ENCODE measurements at places on chromosomes 4 and X.
A peak's percentile ranks its signal among the peaks of the same experiment; 100 is the strongest.

DNA sequence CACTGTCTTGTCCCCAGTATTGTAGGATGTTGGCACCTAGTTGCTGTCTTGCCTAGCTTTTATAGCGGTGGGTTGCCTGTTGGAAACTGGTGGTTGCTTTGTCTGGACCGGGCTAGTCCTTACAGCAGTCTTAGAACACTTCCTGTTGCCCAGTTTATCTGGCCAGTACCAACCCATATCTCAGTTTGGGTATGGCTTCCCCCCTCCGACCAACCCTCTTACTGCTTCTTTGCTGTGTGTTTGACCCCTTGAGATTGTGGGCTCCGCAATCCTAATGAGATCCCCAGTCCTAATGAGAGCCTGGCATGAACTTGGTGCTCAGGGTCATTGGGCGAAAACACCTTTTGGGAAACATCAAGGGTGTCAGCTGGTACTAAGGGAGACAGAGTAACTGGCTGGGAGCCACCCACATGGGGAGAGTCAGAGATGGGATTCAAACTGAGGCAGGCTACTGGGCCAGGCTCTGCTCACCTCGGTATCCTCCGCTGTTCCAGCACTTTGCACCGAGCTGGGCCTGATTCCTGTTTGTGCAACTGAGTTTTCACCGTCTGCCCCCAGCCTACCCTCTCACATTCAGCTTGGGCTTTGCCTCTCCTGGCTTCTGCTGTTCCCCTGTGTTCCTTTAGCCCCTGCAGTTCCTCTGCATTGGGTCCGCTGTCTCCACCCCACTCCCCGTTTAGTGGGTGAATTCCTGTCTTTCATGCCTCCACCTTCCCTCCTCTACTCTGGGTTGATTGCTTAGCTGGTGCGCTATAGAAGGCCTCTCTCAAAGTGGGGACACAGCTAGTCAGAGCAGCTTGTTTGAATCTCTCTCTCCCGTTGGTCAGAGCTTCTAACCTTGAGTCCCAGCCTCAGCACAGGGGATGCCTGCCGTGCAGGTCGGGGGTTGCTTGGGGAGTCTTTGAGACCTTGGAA lies 1.6 kb downstream of the TBC1D14 start:
- no peak for DNase-seq

- DNase-seq: no peak
Measured at GRCh38 chr4:155509555-155509954, 132.8 kb upstream of the MAP9 start.

DNA sequence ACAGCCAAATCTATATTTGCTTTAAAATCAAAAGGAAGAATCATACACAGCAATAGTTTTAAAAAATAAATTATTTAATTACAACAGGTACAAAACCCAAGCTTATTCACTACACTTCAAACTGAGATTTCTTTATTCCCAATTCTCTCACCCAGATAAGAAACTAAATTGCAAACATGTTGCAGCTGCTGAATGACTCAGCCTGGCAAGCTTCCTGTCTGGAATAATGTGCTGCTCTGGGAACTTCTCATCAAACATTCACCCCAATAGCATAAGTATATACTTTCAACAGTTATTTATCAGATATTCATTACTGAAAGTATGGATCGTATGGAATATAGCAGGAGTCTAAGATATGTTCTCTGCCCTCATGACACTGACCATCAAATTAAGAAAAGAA lies 43.0 kb upstream of the GABRA2 start:
- no peak for DNase-seq

DNA sequence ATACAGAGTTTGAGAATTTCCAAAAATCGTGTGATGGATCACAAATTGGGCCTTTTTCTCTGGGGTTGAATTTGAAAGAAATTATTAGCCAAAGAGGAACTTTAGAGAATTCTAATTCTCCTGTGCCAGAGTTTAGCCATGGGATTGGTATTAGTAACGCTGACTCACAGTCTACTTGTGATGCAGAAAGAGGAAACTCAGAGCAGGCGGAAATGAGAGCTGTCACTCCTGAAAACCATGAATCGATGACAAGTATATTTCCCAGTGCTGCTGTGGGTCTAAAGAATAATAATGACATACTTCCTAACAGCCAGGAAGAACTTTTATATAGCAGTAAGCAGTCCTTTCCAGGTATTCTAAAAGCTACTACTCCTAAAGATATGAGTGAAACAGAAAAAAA lies 64.9 kb downstream of the N4BP2 start:
- DNase-seq: no peak

- peak; percentile 2 for DNase-seq
Measured at GRCh38 chrX:149871940-149872339, 9.0 kb upstream of the MAGEA8 start.

GRCh38 chr4:38160487-38161207 lies 200.4 kb downstream of the PTTG2 start:
- DNase-seq: peak; percentile 34

DNA sequence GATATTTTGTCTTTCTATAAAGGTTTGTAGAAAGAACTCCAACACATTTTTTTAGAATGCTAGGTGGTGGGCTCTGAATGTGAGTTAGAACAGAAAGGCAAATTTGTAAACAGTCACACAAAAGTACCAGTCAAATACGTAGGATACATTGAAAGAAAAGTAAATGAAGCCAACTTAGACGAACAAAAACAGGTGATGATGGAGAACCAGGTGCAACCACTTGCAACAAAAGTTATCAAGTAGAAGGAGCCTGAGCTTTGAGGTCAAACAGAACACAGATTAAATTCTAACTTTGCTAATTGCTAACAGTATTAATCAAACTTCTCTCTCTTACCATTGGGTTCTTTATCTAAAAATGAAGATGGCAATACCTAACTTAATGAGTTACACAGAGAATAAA lies 62.7 kb upstream of the DAPP1 start:
- no peak for DNase-seq

- DNase-seq: no peak
Measured at GRCh38 chr4:517061-517805, 18.2 kb downstream of the PIGG start.

DNA sequence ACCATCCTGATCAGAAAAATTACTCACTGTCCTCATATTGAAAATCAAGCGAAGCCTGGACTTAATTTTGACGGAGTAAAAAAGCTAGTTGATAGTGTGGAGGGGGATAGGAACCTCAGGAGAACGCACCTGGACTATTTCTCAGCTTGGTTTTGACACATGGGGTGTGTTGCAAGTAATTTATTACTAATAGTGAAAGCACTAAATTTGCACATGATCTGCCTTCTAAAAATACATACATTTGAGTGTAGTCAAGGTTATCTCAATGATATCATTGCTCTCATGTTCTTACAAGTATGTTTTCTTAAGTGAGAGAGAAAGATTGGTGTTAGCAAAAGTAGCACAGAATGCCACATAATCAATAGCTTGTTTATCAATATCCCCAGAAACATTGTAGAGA lies 29.5 kb downstream of the LRIT3 start:
- no peak for DNase-seq

DNA sequence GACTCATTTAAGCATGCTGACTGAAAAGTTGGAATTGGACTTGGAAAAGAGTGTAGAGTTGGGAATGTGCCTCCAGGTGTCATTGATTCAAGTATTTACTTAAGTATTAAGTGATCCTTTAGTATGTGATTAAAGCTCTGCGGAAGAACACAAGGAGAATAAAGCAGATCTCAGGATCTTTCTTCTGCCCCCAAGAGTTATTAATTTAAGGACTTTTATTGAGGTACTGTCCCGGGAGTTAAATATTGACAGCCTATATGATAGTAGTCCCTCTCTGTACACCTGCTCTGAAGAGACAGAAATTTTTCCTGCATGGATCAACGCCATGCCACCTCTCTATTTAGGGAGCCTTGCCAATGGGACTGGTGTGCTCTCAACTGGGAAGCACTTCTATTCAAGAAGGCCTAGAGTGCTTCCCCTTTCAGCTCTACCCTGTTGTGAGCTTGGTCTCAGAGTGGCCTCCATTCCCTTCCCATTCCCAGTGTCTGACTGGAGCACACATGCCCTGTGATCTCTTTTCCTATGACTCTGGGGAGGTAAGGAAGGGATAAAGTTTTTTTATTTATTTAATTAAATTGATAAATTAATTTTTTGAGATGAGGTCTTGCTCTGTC lies 75.9 kb downstream of the SHISA3 start:
- DNase-seq: no peak

DNA sequence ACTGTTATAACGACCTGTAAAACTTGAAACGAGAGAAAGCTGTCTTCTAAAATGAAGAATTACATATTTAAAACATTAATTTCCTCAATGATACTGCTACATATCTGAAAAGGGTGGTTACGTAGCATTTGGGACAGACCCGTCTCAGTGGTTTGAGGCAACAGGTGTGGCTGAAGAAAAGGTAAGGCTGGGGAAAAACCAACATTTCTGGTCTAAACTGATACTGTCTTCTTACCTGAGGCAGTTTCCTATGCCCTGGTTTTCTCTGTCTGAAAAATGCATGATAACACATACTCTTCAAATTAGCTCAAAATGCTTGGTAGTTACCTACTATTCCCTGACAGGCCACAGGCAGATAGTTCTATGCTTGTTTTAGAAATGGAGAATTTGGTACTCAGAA lies 30.4 kb downstream of the PLS3 start:
- DNase-seq: no peak

DNA sequence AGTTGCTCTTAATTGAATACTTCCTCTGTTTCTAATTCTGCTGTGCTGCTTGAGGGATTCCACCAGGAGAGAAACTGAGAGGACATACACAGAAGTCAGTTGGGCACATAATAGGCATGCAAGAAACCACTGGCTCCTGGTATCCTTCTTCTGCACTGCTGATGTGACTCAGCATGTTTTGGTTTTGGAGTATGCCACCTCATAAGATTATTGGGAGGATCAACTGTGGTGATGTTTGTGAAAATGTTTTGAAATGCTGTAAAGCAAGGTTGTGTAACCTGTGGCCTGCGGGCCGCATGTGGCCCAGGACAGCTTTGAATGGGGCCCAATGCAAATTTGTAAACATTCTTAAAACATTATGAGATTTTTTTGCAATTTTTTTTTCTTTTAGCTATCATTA lies 119.6 kb downstream of the GATB start:
- no peak for DNase-seq

DNA sequence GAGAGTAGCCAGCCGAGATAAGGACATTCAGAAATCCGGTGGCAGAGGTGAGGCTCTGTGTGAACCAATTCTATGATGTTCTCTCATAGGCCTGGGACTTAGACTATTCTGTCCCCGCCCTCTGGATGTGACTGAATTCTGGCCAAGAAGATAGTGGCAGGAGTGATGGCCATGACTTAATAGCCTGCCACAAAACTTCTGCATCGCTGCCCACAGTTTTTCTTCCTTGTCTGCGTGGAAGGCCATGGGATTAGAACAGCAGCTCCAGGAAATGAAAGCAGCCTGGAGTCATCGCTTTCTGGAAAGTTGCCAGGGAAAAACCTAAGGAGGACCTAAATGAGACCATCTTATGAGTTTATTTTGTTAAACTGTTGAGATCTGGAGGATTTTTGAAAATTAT lies 134.7 kb downstream of the F11 start:
- DNase-seq: no peak

GRCh38 chr4:150462743-150463142 lies 119.2 kb upstream of the MAB21L2 start:
- no peak for DNase-seq

- no peak for DNase-seq
Measured at GRCh38 chrX:9681011-9681410, 84.6 kb downstream of the GPR143 start.

GRCh38 chr4:74523096-74523495 lies 78.2 kb downstream of the AREG start:
- DNase-seq: no peak

DNA sequence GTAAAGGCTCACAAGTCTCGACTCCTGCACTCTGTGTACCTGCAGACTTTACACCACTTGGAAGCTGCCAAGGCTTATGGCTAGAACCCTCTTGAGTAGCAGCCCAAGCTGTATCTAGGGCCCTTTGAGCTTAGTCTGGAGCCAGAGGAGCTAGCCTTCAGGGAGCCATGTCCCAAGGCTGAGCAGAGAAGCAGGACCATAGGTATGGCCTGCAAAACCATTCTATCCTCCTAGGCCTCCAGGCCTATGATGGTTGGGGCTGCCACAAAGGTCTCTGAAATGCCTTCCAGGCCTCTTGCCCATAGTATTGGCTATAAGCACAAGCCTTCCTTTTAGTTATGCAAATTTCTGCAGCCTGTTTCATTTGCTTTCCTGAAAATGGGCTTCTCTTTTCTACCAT lies 380.7 kb upstream of the CPXCR1 start:
- DNase-seq: no peak

DNA sequence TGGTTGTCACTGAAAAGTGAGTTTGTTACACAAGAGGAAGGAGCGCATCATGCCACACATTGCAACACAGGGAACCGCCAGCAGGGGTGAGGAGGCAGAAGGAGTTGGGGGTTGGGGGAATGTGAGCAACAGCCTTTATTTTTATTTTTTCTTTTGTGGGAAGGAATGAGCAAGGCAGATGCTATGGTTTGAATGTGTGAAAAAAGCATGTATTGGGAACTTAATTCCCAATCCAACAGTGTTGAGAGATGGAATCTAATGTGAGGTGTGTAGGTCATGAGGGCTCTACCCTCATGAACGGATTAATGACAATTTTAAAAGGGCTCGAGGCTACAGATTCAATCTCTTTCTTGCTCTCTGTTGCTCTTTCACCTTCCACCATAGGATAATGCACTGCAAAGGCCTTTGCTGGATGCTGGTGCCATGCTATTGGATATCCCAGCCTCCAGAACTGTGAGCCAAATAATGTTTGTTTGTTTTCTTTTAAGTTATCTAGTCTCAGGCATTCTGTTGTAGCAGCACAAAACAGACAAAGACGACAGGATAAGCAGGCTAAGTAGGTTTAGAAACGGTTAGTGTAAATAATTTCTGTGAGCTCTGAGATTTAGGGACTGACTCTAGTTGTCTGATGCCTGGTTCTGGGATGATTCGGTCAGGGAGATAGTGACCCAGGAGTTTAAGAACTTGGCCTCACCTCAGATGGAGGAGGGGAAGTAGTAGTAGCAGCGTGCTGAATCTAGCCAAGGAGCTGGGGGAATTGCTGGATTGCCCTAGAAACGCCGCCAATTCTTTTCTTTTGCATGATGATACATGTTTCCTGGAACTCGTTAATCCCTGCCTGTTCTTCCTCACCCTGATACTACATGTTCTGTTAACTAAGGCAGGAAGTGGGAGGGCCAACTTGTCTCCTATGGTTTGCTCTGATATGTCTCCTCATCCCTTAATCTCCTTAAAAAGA lies 156.6 kb upstream of the CTSO start:
- DNase-seq: no peak

- no peak for DNase-seq
Measured at GRCh38 chr4:127224556-127224955, 408.2 kb upstream of the INTU start.

GRCh38 chr4:152462047-152462446 lies 73.8 kb downstream of the FBXW7 start:
- no peak for DNase-seq
